Fibroblast of the aortic adventitia (primary cell): ENCODE measurements at places on chromosomes 13 and 19. TPM values are rescaled to one million over a fixed set of nuclear protein-coding genes. Genes with fewer than 3 reads are reported as not detected.

The SGCG gene
- 2.1 and 15.4 TPM in 2 replicates for total RNA-seq

The ASPDH gene
- not detected in 2 replicates for total RNA-seq

The EDNRB gene
- total RNA-seq, result 1.3 and 23.3 TPM in 2 replicates

DNA sequence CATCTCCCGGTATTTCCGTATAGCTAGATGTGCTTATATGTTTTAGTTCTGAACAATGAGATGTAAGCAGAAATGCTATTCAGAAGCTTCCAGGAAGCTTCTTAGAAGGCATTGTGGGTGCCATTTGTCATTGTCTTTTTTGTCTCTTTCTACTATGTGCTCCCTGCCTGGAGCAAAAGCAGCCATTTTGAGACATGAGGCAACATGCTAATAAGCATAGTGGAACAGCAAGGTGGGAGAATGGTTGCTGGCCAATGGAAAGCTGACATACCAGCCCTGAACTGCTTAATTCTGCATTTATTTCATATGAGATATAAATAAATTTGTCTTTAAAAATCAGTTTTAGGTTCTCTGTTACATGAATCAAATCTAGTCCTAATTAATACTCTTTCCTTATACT is 299.7 kb downstream of the LMO7 start:
- no peak for DNase-seq

The B3GNT3 gene
- not detected in 2 replicates for total RNA-seq

The ZNF296 gene
- total RNA-seq, result 0.27 TPM in 1 of 2 replicates, not detected in the other

GRCh38 chr13:39874331-39875053 is 219.0 kb downstream of the COG6 start:
- peak; percentile 89 for DNase-seq

GRCh38 chr13:110057052-110057451 is 249.9 kb downstream of the COL4A1 start:
- no peak for DNase-seq

DNA sequence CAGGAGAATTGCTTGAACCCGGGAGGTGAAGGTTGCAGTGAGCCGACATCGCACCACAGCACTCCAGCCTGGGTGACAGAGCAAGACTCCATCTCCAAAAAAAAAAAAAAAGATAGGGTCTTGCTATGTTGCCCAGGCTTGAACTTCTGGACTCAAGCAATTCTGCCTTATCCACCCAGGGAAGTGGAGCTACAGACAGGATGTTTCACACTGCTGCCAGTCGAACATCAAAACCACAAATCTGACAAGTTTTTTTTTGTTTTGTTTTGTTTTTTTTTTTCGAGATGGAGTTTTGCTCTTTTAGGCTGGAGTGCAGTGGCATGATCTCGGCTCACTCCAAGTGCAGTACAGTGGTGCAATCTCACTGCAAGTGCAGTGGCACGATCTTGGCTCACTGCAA is 10.8 kb downstream of the XPO4 start:
- DNase-seq, result no peak

- peak; percentile 24 for DNase-seq
Measured at GRCh38 chr13:27117158-27117557, 54.5 kb downstream of the USP12 start.

- DNase-seq, result peak; percentile 59
Measured at GRCh38 chr13:75870397-75870903, 234.3 kb downstream of the LMO7 start.

The PSG4 gene
- total RNA-seq, result not detected in 2 replicates

The ERICH6B gene
- total RNA-seq, result not detected in 2 replicates

The PEAK3 gene
- total RNA-seq, result not detected in 2 replicates

The KLF5 gene
- 0.98 and 4.5 TPM in 2 replicates for total RNA-seq

DNA sequence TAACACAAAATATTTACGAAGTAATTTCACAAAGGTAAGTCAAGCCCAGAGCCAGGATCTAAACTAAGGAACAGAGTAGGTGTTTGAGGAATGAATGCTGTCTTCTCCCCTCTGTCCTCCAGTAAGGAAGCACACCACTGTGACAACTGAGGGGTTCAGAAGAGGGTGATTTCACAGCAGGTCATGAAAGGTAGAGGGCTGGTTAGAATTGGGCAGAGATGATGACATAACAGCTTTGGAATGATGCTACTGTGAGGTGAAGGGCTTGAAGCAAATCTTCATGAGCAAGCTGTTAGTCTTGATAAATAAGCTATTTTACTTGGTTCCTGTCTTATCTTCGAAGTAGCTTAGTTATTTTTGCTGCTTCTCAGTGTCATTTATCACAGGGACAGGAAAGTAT is 498.6 kb downstream of the FGF9 start:
- no peak for DNase-seq

GRCh38 chr19:15264061-15264932 is 32.0 kb upstream of the EPHX3 start:
- peak; percentile 78 for DNase-seq

DNA sequence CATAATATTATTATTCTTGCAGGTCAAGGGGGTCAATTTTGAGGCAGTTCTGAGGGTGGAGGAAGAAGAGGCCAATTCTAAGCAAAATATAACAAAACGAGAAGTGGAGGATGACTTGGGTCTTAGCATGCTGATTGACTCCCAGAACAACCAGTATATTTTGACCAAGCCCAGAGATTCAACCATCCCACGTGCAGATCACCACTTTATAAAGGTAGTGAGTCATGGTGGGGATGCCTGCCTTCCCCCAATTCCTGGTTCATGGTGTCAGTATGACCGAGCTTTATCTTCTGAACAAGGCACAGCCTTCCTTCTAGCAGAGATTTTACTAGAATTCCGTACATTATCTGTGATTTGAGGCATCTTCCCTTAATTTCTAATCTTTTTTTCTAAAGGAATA is 9.4 kb upstream of the DCUN1D2 start:
- DNase-seq, result peak; percentile 47

DNA sequence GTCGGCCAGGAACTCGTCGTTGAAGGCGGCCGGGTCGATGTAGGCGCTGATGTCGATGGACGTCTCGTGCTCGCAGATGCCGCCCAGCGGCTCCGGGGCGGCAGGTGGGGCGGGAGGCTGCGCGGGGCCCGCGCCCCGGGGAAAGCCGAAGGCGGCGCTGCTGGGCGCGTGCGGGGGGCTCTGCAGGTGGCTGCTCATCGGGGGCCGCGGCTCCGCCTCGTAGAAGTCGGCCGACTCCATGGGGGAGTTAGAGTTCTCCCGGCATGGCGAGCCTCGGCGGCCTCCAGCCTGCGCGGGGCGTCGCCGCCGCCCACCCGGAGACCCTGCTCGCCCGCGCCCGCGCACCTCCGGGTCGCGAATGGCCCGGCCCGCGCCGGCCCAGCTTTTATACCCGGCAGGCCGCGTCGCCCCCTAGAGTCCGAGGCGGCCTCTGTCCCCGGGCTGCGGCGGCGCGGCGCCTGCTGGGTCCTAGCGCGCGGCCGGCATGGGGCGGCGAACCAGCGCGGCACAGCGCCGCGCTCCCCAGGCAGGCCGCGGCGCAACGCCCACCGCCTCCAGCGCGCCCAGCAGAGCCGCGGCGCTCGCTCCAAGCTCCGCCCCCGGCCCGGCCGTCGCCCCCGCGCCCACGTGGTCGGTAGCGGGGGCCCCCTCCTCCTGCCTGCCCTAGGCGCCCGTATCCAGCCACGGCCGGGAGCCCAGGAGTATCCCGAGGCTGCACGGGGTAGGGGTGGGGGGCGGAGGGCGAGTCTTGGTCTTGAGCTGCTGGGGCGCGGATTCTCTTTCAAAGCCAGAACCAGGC is at the start of gene CEBPA:
TSS of gene CEBPA (minus strand) at position 360 of the 799 bp plus-strand sequence. CDS start at position 240, 120 bp downstream.
- peak; percentile 65 for DNase-seq

DNA sequence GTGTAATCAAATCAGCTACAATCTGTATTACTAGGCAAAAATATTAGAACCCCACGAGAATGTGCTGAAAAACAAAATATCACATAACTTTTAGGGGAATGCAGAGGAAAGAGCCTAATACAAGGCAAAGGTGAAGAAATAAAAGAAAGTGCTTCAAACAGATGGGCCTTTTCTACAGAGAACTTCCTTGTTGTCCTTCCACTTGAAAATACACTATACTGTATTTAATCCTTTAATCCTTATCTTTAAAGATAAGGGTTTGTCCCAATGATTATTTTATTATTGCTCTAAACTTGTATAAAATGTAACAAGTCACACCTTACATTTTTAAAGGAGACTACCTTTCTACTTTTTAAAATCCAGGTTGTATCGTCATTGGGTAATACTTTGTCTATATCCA is 296.5 kb downstream of the NDFIP2 start:
- DNase-seq, result no peak

The FCER2 gene
- not detected in 2 replicates for total RNA-seq

DNA sequence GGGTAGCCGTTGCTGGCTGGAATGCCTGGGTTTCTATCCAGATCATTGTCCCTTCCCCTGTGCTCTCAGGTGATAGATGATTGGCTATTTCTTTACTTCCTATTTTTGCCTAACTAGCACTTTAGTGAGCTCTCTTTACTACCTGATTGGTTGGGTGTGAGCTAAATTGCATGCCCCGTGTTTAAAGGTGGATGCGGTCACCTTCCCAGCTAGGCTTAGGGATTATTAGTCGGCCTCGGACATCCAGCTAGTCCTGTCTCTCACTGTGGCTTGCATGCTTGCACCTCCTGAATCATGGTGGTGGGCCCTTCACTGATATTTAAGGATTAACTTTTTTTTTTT is 10.1 kb downstream of the TTYH1 start:
- no peak for DNase-seq

DNA sequence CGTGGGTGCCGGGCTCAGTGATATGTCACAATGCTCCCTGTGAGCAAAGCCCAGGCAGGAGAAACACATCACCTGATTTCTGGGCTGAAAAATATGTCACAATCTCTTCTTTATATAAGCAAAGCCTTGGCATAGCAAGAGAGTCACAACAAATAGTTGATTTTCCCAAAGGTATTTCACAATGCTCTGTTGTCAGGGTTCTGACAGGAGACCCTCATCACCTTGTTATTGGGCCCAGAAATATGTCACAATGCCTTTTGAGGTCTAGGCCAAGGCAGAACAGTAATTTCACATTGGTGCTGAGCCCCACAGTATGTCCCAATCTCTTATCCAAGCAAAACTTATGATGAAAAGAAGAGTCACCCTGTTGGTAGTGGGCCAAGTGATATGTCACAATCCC is 125.7 kb downstream of the ZNF675 start:
- no peak for DNase-seq
